Lung (tissue), 17 donors: ENCODE measurements at places on chromosomes 16 and 17.

DNA sequence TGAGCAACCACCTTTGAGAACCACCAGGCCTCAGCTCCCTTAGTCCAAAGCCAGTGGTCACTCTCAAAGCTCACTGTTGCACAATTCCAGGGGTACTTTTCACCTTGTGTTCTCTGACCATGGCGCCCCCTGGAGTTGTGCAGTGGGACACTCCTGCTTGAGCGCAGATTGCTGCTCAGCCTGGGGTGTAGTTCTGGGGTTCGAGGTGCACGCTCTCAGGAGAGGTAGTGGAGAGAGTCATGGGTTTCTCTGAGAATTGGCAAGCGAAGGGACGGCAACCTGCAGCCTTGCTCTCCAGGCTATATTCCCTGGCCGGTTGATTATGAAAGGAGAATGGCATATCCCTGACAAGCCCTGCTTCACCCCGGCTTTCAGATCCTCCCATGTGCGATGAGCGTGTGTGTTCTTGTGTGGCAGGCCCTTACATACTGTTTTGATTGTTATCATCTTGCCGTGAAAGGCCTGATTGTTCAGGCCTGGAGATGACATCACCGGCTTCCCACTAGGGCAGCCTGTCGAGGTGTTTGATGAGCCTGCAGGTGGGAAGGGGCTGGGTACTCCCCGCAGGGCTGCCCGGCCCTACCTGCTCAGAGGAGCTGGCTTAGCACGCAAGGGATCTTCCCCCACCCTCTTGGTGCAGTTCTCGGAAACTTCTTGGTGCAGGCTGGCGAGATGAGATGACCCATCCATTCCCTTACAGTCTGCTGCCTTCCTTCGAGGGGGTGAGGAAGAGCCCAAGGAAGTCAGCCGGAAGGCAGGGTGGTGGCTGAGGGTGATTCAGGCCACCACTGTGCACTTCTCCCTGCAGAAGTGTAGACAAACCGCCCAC lies 431.2 kb downstream of the SLC39A11 start:
- DNase-seq = peak; percentile 48

DNA sequence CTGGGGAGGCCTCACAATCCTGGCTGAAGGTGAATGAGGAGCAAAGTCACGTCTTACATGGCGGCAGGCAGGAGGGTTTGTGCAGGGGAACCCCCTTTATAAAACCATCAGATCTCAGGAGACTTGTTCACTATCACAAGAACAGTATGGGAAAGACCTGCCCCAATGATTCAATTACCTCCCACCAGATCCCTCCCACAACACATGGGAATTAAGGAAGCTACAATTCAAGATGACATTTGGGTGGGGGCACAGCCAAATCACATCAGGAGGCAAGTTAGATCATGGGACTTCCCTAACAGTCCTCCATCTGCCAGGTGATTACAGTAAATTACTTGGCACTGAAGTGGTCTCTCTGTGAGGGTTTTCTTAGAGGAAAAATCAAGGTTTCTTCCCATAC lies 5.3 kb downstream of the TMEM114 start:
- no peak for DNase-seq

GRCh38 chr16:80656711-80657150 lies 115.9 kb downstream of the DYNLRB2 start:
- no peak for DNase-seq

DNA sequence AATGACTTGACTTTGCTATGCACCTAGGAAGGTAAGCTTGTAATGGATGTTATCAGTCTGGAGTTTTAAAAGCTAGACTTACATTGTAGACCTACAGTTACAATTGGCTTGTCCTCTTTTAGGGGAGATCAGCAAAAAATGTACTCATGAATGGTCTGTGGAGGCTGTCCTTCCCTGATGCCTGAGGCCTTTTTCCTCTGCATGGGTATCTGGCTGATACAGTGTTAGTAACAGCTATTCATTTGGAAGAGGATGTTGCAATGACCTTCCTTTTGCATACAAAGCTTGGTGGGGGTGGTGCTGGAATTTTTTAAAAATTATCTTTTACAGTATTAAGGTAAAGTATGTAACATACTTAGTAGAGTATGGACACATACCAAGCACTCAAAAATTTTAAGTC lies 525.5 kb downstream of the KIF2B start:
- DNase-seq = no peak

- no peak for DNase-seq
Observed at GRCh38 chr16:75261590-75262078, 10.2 kb upstream of the BCAR1 start.

DNA sequence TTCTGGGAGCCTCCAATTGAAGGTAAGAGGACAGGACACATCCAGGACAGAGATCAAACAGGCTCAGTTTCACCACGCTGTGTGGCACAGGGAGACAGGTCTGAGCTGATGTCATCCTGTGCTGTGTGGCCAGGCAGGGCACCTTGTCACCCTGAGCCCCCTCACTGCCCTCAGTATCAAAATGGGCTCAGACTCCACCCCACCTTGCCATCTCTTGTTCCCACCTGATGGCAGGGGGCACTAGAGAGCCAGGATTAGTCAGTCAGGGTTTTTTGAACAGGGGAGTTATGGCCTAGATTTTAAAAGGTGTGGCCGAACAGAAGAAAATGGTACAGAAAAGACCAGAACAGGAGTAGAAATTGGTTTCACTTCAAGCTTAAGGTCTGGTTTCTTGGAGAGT lies 2.6 kb downstream of the KAT2A start:
- no peak for DNase-seq

DNA sequence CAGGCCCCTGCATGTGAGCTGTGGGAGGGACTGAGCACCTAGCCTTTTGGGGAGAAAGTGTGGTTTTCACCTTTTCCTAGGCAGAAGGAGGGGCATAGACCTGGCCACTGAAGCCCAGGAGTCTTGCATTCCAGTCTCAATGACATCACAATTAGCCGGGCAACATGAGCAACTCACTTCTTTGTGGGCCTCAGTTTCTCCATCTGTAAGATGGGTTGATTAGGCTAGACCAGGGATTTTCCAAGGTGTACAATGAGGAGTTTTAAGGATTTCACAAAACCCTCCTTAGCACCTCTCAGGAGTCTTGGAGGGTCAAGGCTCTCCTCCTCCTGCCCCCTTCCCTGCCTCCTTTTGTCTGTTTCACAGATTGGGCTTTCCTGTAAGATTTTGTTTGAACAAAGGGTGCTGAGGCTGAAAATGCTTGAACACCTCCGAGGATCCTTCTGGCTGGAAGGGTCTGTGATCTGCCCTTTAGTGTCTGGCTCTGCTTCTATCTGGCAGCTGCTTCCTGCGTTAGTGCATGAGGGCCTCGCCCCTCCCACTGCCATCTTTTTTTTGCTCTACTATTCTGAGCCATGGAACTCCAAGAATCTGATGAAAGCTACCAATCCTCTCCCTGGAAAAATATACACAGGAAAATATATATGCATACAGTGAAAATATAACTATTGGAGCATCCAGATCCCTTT lies 52.4 kb upstream of the ETV4 start:
- DNase-seq = peak; percentile 39

DNA sequence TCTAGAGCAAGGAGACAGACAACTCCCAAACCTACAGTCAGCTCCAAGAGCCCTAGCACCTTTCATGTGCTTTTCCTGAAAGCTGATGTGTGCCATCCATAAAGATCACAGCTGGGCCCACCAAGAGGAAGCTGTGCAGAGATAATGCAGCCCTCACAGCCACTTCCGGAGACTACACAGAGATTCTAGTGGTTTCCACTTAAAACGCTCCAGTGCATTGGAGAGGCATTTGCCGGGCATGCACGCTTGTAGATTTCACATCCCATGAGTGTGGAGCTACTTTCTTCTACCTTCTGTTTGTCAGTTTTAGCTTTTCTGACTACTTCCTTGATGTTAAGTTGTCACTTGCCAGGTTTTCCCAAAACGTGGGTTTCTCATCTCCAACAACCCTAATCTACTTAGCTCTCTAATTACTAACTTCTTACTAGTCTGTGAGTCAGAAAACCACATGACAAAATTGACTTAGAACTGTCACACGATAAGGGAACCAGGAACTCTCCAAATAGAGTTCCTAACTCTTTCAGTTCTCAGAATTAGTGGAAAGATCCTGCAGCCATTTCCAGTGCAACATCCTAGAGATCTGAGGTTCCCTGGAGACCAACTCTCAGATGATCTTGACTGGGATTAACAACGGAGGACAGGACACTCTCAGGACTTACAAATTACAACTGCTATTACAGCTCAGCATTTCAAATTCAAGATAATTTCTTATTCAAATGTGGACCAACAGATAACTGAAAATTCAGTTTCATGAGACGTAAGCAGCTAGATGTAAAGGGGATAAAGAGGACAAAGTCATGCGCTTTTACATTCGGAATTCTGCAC lies 28.6 kb downstream of the PMP22 start:
- DNase-seq = no peak

- DNase-seq = no peak
Observed at GRCh38 chr16:77213542-77214106, 14.4 kb downstream of the SYCE1L start.

GRCh38 chr16:55989569-55989907 lies 114.4 kb upstream of the CES5A start:
- no peak for DNase-seq

DNA sequence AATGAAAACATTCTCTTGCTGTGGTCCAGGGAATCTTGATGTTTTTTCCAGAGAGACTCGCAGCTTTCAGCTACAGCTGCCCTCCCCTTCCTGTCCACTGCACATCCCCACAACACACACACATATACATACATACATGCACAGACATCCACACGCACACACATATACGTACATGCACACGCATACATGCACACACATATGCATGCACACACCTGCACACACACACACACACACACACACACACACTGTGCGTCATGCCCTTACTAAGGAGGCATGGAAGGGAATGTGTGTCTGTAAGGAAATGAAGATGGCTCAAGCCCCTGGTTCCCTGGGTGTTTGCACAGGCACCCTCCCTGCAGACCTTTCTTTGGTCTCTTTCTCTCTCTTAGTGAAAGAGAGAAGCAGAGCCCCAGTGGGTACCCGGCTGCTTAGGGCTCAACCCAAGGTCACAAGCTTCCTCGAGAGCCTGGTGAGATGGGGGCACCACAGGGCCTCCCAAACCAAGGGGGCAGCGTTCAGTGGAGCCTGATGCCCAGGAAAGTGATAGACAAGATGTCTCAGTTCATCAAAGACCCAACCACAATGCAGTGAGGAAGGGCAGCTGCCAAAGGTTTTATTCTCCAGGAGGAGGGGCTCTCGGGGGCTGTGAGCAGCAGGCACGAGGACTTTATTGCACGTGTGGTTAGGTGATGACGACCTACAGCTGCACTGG lies 33.3 kb downstream of the TNFRSF13B start:
- DNase-seq = no peak

- no peak for DNase-seq
Observed at GRCh38 chr16:56370185-56370874, 55.0 kb downstream of the AMFR start.

DNA sequence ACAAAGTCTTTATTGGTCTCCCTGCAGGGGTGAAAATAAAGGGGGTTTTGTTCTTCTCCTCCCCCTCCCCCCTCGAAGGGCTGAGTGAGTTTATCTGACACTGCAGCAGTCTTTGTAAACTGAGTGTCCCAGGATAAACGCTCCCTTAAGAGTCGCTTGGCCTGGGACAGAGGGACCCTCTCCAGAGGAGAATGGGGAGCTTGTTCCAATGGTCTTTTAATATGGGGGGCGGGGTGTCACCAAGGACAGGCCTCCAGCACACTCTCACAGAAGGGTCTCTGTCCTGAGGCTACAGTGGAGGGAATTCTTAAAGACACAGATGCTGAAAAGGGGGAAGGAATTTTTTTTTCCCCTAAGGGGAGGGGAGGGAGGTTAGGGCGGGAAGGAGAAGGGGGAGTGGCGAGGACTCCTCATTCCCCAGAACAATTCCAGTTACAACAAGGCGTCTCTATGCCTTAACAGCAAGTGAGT lies 455.5 kb downstream of the SOX9 start:
- peak; percentile 55 for DNase-seq

DNA sequence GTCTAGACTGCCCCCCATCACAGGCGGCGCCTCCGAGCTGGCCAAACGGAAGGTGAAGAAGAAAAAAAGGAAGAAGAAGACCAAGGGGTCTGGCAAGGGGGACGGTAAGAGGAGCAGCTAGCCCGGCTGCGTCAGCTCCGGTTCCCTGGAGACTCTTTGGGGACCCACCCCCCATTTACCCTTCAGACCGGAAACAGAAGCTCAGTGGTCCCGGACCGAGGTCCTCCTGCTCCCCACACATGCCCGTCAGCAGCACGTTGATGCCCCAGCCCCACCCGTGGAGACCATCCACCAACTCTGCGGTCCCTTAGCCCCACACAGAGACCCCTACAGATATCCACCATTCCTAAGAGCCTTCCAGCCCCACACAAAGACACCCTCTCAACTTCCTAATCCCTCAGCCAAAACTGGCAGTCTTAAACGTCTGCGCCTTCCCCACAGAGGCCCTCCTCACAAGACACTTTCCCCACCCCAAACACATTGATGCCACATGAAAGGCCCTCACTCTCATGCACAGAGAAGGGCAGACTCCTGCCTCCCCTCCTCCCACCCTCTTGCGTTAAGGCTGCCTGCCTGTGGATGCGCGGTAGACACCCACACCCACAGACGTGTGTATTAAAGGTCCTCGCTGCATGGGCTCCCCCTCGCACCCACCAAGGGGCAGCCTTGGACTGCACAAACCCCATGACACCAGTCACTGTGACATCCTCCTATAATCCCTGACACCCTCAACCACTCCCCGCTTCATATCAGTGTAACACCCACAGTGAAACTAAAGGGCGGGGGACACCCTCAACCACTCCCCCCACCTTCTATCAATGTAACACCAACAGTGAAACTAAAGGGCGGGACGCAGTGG lies 58.2 kb upstream of the RPH3AL start:
- DNase-seq = peak; percentile 80

DNA sequence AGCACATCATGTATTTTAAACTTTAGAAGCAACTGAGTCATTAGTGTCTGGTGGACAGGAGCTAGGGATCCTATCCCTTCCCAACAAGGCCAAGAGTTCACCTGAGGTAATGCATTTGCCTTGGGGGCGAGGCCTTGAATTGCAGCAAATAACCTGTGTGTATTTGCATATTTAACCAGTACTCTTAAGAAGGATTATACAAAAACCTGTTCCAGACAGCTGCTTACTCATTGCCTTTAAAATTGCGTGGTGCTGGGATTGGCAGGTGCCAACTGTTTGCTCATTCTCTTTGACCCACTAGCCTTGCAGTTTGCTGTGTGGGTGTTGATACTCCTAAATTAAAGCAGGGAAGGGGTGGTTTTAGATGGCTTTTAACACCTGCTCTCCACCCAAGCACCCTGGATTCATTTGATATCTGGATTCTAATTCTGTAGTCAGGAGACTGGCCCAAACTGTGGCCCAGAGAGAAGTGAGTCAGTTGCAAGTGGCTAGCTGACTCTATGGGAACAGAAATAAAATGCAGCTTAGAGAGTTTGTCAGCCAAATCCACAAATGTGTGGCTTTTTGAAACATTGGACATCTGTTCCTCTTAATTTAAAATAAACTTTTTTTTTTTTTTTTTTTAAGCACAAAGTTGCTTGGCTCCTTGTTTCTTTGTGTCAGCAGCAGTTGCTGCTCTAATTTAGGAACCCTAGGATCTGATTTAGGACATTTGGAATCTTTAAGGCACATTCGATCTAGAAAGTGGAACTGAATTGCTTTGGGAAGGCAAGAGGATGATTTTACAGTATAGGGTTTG lies 46.9 kb downstream of the TUBD1 start:
- DNase-seq = peak; percentile 43

GRCh38 chr17:41739661-41740352 lies 5.4 kb upstream of the HAP1 start:
- DNase-seq = no peak
